Uterus (tissue), 4 donors: ENCODE measurements at places on chromosomes 12 and 14. TPM values are rescaled to one million over a fixed set of nuclear protein-coding genes. Genes with fewer than 3 reads are reported as not detected.

- no peak for DNase-seq
Measured at GRCh38 chr12:75121036-75121705, 88.5 kb downstream of the KCNC2 start.

DNA sequence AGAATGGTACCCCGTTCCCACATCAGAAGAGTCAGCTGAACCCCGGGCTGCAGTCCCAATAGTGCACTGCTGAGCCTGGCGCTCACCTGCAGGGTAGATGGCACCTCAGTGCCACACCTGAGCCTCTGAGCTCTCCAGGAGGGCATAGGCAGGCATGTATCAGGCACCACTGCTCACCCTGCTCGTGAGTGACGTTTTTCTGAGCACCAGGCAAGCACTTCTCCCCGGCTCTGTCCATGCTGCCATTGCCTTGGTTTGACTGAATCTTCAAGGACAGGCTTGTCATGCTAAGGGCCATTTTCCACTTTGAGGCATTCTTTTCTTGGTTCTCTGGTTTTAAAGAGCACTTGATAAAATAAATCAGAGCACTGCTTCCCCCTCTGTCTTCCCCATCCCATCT lies 161.6 kb upstream of the PRMT8 start:
- DNase-seq: no peak

Gene SYCP3
- total RNA-seq: not detected

Gene OVCH1
- total RNA-seq: 0.35 TPM

Gene BLTP3B
- total RNA-seq: 39.4 TPM

DNA sequence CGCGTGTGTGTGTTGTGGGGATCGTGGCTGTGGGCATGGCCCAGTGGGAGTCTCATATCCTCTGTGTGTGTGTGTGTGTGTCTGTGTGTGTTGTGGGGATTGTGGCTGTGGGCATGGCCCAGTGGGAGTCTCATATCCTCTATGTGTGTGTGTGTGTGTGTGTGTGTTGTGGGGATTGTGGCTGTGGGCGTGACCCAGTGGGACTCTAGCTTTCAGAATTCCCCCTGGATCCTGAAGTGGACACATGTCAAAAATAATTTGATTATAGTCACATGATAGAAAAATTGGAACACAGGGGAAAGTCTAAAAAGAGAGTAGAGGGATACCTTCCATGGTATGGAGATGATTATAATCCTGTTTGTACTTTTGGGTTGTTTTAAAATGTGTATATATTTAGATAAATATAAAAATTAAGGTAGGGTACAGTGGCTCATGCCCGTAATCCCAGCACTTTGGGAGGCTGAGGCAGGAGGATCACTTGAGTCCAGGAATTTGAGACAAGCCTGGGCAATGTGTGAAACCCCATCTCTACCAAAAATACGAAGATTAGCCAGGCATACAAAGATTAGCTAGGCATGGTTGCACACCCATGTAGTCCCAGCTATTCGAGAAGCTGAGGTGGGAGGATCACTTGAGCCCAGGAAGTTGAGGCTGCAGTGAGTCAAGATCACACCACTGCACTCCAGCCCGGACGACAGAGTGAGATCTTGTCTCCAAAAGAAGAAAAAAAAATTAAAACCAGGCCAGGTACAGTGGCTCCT lies 11.0 kb downstream of the PAPLN start:
- DNase-seq: no peak
